Caco-2 (cell line): ENCODE measurements at places on chromosomes 6 and 20. TPM values are rescaled to one million over a fixed set of nuclear protein-coding genes. Genes with fewer than 3 reads are reported as not detected.

GRCh38 chr6:13261464-13261994 is 66.8 kb downstream of the TBC1D7 start:
- H3K27me3 ChIP-seq, result no peaks in the 10 kb centered on the region
- no peak for DNase-seq
- H3K4me3 ChIP-seq, result no peak overlapping the region
- H3K36me3 ChIP-seq, result no peaks in the 10 kb centered on the region
- H3K27ac ChIP-seq, result no peak overlapping the region

GRCh38 chr20:43508106-43508505 is 609 bp downstream of the L3MBTL1 start:
- no peak overlapping the region for H3K27ac ChIP-seq
- H3K36me3 ChIP-seq, result no peaks in the 10 kb centered on the region
- no peak for DNase-seq
- no peaks in the 10 kb centered on the region for H3K4me1 ChIP-seq
- peak overlapping the region; percentile 35 for H3K4me3 ChIP-seq

- no peak overlapping the region for H3K27ac ChIP-seq
- peaks cover 10% of the 10 kb centered on the region; the same call in 1 of the 2 replicates for H3K4me1 ChIP-seq
- no peaks in the 10 kb centered on the region for H3K27me3 ChIP-seq
These were observed 258.1 kb downstream of the ZNF217 start for GRCh38 chr20:53335555-53335954.

- H3K4me1 ChIP-seq, result no peaks in the 10 kb centered on the region
- DNase-seq, result peak; percentile 3
- no peak overlapping the region for H3K27ac ChIP-seq
- H3K27me3 ChIP-seq, result no peaks in the 10 kb centered on the region
- H3K36me3 ChIP-seq, result no peaks in the 10 kb centered on the region
These were observed 13.2 kb upstream of the APCDD1L start for GRCh38 chr20:58528412-58528811.

DNA sequence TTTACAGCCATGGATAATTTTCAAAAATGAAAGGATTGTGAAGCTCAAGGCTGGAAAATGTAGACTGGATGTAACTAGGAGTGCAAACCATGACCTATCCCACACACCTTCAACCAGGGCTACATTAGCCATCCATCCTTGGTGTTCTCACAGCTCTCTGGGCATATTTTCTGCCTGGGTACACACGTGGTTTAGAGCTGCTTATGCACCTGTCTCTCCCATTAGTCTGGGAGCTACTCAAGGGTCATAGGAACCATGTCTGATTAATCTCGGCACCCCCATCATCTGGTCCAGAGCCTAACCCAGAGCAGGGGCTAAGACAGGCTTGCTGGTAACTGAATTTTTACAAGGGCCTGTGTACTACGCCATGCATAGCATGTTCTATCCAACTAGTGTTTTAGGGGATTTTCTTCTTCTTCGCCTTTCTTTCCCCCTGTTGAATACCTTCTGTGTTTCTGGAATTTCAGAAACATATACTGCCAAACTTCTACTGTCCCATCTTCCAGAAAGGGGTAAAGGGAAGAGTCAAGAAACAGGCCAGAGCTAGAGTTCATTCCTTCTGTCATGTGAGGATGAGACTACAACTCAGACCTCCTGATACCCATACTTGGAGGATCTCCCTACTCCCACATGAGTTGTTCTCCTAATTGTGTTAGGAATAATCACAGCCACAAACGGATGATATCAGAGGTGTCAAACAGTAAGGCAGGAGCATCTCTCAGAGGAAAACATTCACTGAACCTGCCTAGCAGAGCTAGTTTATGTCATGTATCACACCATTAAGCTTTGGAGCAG is 25.4 kb upstream of the FAM83C start:
- H3K27me3 ChIP-seq, result no peaks in the 10 kb centered on the region
- DNase-seq, result no peak

DNA sequence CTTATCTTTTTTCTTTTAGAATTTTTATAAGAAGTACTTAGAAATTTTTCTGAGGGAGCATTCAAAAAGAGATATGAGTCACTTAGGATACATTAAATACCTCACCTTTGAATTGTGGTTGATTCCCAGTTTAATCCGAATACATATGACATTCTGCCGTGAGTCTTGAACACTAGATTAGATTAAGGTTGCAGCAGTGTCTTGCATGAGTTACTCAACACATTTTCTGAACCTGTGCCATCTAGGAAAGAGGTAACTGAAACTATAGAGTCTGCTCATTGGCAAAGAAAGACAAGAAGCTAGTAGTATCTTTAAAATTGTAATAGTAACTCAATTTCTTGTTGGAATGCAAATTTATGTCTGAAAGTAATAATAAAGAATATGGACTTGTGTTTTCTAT is 14.9 kb downstream of the PEX3 start:
- H3K27me3 ChIP-seq, result no peaks in the 10 kb centered on the region
- no peak overlapping the region for H3K4me3 ChIP-seq
- no peak overlapping the region for H3K27ac ChIP-seq
- H3K36me3 ChIP-seq, result no peaks in the 10 kb centered on the region; the same call in 1 of the 2 replicates

DNA sequence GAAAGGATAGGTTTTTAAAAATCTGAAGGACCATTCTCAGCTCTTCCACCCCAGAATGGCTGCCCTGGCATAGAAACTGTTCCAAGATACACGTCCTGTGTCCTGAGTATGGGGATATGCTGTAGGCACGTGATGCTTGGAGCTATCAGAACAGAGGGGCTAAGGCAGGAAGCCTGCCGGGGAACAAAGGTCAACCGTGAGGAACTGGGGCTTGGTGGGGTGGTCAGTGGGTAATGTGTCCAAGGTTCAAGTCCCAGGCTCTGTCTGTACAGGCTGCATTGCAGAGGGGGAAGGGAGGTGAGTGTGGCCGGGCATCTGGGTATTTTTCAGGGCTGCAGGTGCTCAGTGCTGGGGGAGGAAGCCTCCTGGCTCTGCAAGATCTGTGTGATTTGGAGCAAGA is 479.6 kb upstream of the CHD6 start:
- DNase-seq, result no peak
- H3K27ac ChIP-seq, result no peak overlapping the region
- H3K27me3 ChIP-seq, result no peaks in the 10 kb centered on the region
- 0 out of 2 replicates have a peak, but pooled peaks cover 5% of the 10 kb centered on the region for H3K4me1 ChIP-seq
- no peaks in the 10 kb centered on the region for H3K36me3 ChIP-seq

DNA sequence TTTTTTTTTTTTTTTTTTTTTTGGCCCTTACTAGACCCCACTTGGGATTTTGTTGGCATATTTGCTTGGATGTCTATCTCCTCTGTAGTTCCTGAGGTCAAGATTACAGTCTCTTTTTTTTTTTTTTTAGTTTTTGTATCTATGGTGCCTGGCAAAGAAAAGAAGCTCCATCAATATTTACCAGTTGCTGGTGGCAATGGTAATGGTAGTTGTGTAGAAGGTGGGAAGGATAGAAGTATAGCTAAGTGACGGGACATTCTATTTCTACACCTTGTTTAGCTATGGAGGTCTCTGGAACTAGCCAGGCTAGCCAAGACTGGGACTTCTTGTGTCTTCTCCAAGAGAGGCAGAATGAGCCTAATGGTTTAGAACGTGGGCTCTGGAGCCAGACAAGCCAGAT is 42.2 kb upstream of the TNFAIP3 start:
- H3K4me3 ChIP-seq, result no peak overlapping the region
- H3K27ac ChIP-seq, result no peak overlapping the region
- H3K27me3 ChIP-seq, result no peaks in the 10 kb centered on the region
- no peak for DNase-seq
- H3K4me1 ChIP-seq, result no peaks in the 10 kb centered on the region

GRCh38 chr6:133799043-133799442 is 89.9 kb upstream of the TCF21 start:
- no peak overlapping the region for H3K4me3 ChIP-seq
- no peaks in the 10 kb centered on the region for H3K4me1 ChIP-seq
- no peak for DNase-seq
- no peaks in the 10 kb centered on the region for H3K27me3 ChIP-seq
- H3K27ac ChIP-seq, result no peak overlapping the region

GRCh38 chr6:35376281-35376680 is 33.9 kb downstream of the PPARD start:
- no peaks in the 10 kb centered on the region for H3K36me3 ChIP-seq
- DNase-seq, result no peak
- H3K27ac ChIP-seq, result no peak overlapping the region
- H3K4me1 ChIP-seq, result peaks cover 4% of the 10 kb centered on the region; the same call in 1 of the 2 replicates
- H3K27me3 ChIP-seq, result no peaks in the 10 kb centered on the region

- DNase-seq, result peak; percentile 23
- H3K27ac ChIP-seq, result no peak overlapping the region
- H3K27me3 ChIP-seq, result no peaks in the 10 kb centered on the region
These were observed 31.5 kb downstream of the CFAP61 start for GRCh38 chr20:20083807-20084206.

- H3K4me3 ChIP-seq, result no peak overlapping the region
- H3K36me3 ChIP-seq, result no peaks in the 10 kb centered on the region
- DNase-seq, result no peak
- no peaks in the 10 kb centered on the region for H3K27me3 ChIP-seq
These were observed 17.1 kb downstream of the FOXF2 start for GRCh38 chr6:1406306-1407072.

- no peaks in the 10 kb centered on the region for H3K4me1 ChIP-seq
These were observed 19.5 kb downstream of the FHL5 start for GRCh38 chr6:96582436-96582835.

DNA sequence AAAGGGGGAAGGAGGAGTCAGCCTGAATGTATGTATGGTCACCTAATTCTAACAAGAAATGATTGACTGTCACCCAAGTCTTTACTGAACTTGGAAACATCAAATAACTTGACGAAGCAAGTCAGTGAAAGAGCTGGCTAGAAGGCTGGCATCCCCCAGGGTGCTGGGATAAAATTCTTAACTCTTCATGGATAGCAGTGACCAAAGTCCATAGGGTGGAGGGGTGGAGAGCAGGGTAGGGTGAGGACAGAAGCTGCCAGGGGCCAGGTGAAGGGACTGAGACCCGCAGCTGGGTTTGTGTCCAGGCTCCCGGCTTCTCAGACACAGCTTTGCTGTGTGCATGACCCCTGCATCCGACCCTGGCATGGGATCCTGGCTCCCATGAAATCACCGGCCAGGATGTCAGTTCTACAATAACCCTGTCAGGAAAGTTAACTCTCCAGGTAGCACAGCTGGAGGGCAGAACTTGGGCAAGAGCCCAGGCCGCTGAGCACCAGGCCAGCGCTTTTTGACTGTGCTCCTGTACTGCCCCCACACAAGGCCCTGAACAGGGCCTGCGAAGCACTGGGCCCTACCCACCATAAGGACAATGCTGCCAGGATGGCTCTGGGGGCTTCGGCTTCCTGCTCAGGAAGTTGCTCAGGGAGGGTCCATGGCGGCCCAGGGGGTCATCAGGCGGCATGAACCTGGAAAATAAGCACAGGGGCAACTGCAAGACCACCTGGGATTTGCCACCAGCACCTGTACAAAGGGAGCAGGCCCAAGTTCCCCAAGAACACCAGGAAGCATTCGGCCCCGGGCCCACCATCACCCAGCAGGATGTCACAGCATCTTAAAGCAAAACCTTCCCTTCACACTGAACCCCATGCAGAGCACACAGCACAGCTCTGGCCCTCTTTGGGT is 32.5 kb downstream of the ZC3H12D start:
- no peak for DNase-seq
- H3K27me3 ChIP-seq, result no peaks in the 10 kb centered on the region
- H3K4me3 ChIP-seq, result no peak overlapping the region

DNA sequence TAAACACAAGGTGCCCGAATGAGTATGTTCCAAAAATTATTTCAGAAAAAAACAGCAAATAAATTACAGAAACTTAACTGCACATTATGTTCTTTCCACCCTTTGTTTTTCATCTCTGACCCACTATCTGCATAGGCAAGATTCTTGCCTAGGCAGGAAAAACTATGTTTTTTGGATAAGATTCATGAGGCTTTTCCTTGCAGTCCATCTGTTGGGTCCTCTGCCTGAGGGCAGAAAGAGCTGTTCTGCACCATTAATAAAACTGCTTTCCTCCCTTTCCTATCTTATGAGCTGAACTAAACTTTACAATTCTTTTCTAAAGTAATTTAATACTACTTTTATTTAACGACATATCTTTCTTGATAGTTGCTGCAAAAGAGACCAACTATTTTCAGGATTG is 21.1 kb downstream of the ENPP1 start:
- H3K36me3 ChIP-seq, result no peaks in the 10 kb centered on the region
- H3K27ac ChIP-seq, result no peak overlapping the region
- H3K4me3 ChIP-seq, result no peak overlapping the region
- no peaks in the 10 kb centered on the region for H3K4me1 ChIP-seq

GRCh38 chr6:154595538-154595937 is 85.1 kb upstream of the CNKSR3 start:
- no peaks in the 10 kb centered on the region for H3K36me3 ChIP-seq
- DNase-seq, result no peak
- H3K27ac ChIP-seq, result no peak overlapping the region

Gene LRRN4
- total RNA-seq, result 17.9 and 19.6 TPM in 2 replicates

Gene PSORS1C1
- total RNA-seq, result 0.75 and 0.88 TPM in 2 replicates

Gene SDCBP2
- 1.4 and 2.0 TPM in 2 replicates for total RNA-seq

Gene SLC4A11
- total RNA-seq, result 8.6 and 9.5 TPM in 2 replicates

Gene SYCP2L
- total RNA-seq, result 0.12 and 0.20 TPM in 2 replicates

Gene SLC16A10
- 13.6 and 14.2 TPM in 2 replicates for total RNA-seq

Gene SLC13A3
- total RNA-seq, result 0.30 and 0.39 TPM in 2 replicates
